ENCODE measurements at places on chromosomes 5 and 9.
A peak's percentile ranks its signal among the peaks of the same experiment; 100 is the strongest.

DNA sequence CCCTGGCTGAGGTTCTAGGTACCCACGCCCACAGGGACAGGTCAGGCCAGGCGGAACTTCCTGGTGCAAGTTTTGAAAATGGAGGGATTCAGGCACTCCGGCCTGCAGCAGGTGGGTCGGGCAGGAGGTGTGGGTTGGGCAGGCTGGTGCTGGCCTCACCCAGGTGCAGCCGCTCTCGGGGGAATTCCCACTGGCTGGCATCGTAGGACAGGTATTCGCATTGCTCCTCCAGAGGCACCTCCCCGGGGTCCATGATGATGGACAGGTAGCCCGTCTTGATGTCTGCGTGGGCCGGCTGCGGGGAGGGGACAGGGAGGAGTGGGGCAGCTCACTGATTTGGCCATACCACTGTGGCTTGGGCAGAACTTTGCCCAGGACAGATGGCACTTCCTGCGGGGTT, 28.7 kb upstream of the SCGB3A1 start:
- DNase-seq, result no peak

- DNase-seq, result no peak
Observed at GRCh38 chr5:41736641-41737040, 133.6 kb downstream of the OXCT1 start.

DNA sequence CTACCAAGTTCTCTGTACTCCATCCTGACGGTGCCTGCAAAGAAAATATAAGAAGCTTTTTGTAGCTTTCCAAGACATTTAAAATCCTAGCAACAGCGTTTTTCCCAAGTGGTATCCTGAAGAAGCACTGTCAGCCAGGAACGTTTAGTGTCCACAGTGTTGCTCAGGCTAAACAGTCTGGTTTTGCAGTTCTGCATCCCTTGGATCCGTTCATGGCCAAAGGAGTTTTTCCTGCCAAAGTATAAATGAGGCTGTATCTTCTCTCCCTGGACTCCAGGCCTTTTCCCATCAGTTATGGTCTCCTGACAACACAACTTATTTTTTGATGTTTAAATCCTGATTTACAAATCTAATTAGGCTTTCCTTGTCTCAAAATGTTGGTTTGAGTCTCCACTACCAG, 925.8 kb downstream of the TLE1 start:
- DNase-seq, result no peak

DNA sequence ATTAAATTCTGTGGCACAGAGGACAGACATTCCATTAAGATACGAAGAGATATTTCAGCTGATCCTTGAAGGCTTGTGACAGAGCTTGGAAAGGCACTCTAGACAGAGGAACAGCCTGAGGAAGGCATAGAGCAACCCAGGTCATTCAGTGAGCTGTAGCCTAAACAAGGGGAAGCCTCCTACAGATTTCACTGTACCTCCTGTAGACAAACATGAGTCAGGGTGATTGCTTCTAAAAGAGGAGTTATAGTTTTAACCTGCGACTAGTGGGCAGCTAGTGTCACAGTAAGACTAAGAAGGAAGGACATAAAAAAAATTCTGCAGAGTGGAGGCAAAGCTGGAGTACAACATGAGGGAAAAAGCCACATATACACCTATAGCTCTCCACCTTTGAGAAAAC, 43.5 kb upstream of the ANKDD1B start:
- peak; percentile 29 for DNase-seq

GRCh38 chr9:121474231-121474947, 25.3 kb downstream of the GGTA1 start:
- no peak for DNase-seq

GRCh38 chr9:134811079-134811672, 69.4 kb upstream of the FCN2 start:
- no peak for DNase-seq

- DNase-seq, result no peak
Observed at GRCh38 chr9:135176284-135176683, 88.8 kb downstream of the OLFM1 start.

GRCh38 chr5:40238066-40238745, 441.5 kb upstream of the PTGER4 start:
- no peak for DNase-seq

- no peak for DNase-seq
Observed at GRCh38 chr9:10586407-10586806, 26.4 kb downstream of the PTPRD start.

- DNase-seq, result no peak
Observed at GRCh38 chr9:134211811-134212485, 47.6 kb upstream of the RNU6ATAC start.

DNA sequence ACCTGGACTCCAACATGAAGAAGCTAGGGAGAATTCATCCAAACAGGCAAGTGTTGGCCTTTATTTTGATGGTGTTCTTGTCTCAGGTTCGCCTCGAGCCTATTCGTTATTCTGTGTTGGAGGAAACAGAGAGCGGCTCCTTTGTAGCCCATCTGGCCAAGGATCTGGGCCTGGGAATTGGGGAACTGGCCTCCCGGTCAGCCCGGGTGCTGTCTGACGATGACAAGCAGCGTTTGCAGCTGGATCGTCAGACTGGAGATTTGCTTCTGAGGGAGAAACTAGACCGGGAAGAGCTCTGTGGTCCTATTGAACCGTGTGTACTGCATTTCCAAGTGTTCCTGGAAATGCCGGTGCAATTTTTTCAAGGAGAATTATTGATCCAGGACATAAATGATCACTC, 367 bp downstream of the PCDHB4 start:
- no peak for DNase-seq

- no peak for DNase-seq
Observed at GRCh38 chr9:9552665-9553064, 1060.1 kb downstream of the PTPRD start.

DNA sequence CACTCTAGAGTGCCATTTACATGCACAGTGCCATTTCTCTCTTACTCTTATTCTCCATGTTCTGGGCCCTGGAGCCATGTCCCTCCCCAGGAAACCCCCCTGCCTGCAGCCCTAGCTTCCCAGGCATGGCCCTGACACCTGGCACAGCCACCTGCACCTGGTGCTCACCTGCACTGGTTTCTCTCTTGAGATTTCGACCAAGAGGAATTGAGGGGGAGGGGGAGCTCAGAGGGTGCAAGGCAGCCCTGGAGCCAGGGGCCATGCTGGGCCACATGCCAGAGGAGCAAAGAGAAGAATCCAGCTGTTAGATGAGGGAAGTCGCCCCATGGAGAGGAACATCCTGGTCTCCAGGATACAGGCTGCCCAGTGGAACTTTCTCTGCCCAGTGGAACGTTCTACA, 65.0 kb upstream of the RAPGEF1 start:
- DNase-seq, result no peak

DNA sequence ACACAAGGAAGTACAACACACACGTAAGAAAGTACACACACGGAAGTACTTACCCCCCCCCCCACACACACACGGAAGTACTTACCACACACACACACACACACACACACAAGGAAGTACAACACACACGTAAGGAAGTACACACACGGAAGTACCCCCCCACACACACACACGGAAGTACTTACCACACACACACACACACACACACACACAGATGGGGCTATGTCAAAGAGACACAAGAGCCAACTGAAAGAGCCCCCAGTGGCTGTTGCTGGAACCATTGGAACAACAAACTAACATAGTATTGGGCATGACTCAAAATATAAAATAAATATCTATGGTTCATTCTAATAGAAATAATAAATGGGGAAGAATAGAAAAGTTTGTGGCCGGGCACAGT, 4.9 kb upstream of the MAPK9 start:
- DNase-seq, result no peak

DNA sequence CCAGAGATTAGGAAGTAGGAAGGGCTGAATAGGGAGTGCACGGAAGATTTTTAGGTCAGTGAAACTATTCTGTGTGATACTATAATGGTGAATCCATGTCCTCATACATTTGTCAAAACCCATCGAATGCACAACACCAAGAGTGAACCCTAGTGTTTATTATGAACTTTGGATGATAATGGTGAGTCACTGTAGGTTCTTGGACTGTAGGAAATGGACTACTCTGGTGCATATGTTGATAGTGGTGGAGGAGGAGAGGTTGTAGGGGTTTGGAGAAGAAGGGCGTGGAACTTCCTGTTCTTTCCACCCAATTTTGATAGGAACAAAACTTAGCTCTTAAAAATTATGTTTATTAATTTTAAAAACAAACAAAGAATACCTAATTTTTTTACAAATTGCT, 14.3 kb downstream of the CTSL start:
- no peak for DNase-seq

GRCh38 chr5:150301170-150301505, 1.6 kb downstream of the ARSI start:
- no peak for DNase-seq

DNA sequence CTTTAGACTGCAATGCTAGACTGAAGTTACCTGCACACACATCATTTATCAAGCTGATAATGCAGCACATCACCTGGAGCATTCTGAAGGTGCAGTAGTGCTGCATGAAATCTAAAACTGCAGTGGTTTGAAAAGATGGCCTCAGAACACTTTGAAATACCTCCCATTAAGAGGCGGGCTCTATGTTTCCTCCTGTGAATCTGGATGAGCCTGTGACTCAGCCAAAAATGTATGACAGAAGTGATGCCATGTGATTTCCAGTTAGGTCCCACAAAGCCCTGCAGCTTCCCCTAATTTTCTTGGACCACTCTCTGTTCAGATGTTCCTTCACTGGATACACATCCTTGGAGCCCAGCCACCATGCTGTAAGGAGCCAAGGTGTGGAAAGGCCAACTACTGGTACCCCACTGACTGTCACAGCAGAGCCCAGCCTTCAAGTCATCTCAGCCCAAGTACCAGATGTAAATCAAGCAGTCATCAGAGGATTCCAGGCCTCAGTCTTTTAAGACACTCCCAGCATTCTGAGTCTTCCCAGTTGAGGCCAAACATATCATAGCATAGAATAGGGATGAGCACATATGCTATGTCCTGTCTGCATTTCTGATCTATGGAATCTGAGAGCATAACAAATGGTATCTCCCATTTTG, 27.2 kb upstream of the DEPDC1B start:
- peak; percentile 16 for DNase-seq

DNA sequence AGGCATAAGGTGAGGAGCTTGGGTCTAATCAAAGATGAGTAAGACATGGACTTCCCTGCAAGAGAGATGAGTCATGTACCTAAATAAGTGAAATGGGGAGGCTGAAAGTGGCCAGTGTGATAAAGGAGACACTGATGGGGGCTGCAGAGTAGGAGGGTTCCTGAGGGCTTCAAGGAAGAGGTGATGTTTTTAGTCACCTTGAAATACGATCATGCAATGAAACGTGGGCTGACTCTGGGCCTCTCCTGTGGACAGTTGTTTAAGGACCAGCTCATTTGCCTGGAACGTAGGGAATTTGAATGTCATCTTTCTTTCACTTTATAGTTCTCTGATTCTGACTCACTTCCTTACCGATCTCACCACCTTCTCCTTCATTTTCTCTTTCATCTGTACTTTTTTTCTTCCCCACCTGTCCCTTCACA, 49.6 kb upstream of the CPLX2 start:
- DNase-seq, result peak; percentile 48

DNA sequence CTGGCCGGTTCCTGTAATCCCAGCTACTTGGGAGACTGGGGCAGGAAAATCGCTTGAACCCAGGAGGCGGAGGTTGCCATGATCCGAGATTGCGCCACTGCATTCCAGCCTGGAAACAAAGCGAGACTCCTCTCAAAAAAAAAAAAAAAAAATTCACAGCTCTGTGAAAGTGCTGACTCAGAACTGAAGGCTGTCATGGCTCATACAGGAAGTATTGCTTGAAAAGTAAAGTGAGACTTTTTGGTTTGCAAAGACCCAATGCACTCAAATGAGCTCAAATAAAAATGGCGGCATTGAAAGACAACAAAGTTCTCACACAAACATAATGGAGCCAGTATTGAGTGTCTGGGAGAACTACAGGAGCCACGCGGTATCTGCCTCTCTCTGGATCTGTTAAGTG, 202.1 kb downstream of the FBXL7 start:
- DNase-seq, result peak; percentile 55

DNA sequence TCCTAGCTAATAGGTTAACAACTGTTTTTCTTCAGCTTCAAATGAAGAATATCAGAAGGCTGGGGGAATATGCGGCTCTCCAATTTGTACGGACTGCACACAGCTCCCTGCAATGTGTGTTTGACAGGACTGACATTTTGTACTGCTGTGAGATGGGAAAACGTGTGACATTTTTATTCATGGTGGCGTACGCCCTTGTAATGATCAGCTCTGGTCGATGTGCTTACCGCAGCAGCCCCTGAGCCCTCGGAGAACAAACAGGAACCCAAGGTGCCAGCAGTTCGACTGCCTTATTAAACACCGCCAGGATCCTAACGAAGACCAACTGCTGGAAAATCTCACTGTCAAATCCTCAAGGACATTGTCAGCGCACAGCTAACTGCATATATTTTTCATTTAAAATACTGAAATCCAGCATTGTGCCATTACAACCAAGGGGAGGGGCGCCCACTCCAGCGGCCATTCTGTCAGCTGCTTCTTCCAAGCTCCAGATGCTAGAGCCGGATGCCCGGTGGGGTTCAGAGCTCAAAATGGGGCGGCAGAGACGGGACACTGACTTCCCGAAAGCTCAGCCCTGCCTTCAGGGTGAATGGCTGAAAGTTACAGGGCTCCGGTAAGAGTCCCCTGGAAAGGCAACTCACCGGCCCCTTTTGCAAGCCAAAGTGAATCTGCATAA, 66.8 kb downstream of the CRB2 start:
- no peak for DNase-seq

- no peak for DNase-seq
Observed at GRCh38 chr5:10536511-10536910, 27.4 kb upstream of the ANKRD33B start.

DNA sequence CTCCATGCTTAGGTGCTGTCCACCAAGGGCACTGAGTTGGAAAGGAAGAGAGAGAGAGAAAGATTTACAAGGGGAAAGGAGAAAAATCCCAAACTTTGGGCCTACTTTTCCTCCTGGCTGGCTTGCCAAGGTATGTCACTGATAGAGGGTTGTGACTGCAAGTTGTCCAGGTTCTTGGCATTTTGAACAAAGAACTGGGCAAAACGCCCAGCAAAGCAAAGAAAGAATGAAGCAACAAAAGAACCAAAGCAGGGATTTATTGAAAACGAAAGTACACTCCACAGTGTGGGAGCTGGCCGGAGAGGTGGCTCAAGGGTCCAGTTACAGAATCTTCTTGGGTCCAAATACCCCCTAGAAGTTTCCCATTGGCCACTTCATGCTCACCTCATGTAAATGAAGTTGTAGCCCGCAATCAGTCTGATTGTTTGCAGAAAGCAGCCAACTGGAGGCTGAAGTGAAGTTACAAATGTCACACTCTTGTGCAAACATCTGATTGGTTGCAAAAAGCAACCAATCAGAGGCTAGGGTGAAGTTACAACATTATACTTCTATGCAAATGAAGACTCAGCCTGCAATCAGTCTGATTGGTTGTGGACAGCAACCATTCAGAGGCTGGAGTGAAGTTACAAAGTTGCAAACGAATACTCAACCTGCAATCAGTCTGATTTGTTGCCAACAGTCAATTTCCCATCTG, 263.5 kb downstream of the YTHDC2 start:
- peak; percentile 84 for DNase-seq

All from H4 (cell line).